DMS79 treated with DMSO at 0.1 percent for 48 hours (cell line): ENCODE measurements at places on chromosomes 1 and 21.

DNA sequence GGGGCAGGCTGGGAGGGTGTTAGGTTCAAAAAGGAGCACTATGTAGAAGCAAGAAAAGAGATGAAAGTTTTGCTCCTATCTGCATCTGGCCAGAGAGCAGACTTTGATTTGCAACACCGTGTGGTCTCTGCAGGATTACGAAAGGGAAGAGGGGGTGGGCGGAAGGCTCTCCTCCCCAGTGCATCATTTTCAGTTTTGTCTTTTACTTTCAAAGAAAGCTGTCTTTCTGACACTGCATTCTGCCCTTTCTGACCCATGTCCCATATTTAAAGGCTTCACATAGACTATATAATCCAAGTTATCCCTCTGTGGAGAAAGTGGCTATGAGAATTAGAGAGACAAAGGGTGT lies 126.5 kb downstream of the RHOU start:
- no peak for DNase-seq

DNA sequence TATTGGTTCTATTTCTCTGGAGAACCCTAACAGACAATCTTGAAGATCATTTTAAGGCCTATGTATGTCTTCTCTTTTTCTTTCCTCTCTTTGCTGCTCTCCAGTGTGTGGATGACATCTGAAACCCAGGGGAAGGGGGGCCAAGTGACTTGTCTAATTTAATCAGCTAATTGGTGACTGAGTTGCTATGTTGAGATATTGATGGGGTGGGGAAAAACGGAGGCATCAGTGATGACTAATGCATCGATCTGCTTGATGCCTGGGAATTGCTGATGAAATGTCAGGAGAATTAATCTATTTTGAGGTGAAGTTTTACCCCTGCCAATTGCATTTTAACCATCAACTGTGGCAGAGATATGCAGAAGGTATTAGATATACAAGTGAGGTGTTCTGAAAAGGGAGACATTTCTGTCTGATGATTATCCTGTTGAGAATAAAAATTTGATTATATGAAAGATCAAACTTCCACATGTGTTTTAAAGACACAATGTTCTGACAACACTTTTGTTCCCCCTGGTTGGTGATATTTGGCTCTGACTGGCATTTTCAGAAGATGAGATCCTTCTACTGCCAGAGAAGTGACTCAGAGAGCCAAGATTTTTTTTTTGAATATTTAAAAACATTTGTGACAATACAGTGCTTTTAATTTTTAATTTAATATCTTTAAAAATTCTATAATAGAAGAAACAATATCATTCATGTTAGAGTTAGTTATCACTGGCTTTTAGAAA lies 18.7 kb upstream of the PTGFR start:
- DNase-seq, result no peak

DNA sequence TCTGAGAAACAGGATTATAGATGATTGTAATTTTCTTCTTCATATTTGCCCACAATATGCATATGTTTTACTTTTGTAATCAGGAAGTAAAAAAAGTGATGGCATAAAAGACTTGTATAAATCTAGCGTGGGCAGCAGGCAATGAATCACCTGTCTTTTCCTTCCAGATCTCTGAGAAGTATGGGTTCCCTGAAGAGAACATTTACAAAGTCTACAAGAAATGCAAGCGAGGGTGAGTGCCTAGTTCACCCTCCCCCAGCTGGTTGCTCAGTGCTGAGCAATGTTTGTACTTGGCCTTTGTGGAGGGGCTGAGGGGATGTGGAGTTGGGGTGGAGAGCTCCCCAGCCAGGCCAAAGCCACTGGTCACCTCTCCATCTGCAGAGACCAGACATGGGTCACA lies 30.7 kb downstream of the GRHL3 start:
- DNase-seq, result no peak

DNA sequence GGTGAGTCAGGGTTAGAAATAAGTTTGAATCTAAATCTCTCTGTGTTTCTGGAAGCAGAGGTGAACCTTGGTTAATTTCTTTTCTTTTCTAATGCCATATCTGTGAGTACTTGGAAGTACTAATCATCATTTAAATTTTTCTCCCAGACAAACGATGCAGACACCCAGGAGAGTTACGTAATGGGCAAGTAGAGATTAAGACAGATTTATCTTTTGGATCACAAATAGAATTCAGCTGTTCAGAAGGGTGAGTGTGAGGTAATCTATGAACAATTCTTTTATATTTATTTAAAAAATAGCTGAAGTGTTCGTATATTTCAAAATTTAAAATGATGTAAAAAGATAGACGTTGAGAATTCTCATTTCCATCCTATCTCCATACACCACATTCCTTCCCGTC lies 11.2 kb downstream of the C4BPA start:
- DNase-seq, result no peak

DNA sequence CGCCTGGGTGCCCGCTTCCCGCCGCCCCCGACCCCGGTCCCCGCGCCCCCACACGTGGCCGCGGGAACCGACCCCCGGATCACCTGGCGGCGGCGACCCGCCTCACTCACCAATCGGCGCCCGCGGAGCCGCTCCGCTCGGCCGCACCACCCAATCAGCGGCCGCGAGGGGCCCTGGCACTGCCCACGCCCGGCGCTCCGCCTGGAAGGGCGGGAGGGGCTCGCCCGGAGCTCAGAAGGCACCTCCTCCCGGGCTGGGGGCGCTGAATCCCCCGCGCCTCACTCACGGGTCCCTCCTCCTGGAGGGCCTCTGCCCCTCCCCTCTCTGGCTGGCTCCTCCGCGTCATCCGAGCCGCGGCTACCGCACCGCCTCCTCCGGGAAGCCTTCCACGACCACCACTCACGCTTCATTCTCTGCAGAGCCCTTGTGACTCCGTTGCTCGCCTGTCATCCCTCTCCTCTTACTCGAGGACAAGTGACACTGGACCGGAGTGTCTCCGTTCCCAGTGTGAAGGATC lies 374 bp downstream of the SH2D5 start:
- DNase-seq, result peak; percentile 49

DNA sequence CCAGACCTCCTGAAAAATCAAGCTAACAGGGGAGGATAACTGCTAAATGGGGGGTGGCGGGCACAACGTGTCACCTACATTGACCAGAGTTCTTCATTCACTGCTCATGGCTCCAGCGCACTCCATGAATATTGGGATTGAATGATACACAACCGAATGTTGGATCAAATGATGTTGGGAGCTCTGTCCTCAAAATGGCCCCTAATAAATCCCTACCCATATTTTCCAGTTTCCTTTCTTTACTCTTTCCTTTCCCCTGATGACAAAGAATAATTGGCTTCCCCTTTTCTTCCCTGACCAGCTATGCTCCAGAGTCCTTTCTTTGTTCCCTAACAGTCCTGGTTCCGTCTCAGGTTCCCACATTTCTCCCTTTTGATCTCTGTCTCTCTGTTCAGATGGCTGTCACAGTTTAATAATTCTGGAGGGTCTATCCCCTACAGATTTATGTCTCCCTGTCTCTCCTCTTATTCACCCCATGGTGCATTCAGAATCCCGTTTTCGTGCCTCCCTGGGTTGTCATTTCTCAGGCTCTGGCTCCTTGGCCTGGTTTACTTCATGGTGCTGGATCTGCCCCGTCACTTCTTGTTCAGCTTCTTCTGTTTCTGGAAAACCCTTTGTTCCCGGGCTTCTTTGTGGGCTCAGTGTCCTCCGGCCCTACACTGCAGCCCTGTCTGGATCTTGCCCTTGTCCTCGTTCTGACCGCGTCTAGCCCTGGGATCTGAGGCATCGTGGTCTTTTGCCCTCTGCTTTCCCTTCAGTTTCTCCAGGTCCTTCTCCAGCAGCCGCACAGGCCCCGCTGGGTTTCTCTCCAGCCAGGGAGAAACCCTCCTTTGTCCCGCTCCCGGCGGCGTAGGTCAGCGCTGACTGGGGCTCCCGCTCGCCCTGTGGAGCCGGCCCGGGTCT lies 78.3 kb downstream of the NDUFS5 start:
- DNase-seq, result no peak

GRCh38 chr1:943545-944340 lies 15.3 kb downstream of the NOC2L start:
- no peak for DNase-seq

GRCh38 chr1:10761503-10762152 lies 34.8 kb downstream of the CASZ1 start:
- DNase-seq, result no peak

DNA sequence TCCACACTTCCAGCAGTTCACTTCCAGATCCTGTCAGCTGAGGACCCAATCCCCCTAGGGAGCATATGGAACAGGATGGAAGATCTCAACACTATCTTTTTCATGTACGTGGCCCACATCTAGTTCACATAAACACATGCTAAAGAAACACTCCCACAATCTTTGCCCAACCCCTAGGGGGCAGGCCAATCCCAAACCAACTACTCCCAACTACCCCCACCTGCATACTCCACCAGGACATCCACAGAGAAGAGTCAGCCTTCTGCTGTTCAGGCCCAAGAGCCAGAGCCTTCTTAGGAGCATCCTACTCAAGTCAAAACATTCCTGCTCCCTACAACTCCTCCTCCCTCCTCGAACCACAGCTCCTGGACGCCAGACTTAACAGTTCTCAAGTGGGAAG lies 5.6 kb upstream of the SLC5A9 start:
- no peak for DNase-seq

DNA sequence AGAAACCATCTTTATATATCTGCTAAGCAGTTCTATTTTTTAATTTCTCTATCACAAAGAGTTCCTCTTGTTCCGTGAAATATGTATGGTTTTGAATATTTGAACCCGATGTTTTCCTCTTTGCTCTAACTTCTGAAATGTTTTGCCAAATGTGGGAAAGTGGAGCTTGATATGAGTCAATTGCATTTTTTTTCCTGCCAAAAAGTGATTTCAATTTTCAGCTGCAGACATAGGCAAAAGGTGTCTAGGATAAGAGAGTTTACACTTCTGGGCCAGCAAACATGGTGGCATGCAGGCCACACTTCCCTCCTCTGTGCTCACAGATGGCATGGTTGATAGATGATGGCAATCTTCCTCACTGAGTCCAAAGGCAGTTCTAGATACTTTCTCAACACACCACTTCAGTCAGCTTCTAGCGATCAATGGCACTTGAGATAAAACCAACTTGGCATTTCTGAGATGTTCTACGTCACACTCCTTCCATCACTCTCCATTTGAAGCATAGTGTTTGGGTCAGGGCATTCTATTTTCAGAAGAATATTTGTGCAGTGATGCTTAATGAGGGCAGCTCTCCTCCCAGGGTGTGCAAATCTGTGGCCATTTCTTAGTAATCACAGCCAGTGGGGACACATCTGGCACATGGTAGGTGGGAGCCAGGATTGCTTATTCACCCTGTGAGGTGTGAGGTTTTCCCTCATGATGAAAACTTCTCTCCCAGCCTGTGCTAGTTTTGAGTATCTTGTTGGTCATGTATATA lies 54.4 kb upstream of the SCAF4 start:
- DNase-seq, result no peak

GRCh38 chr1:6634371-6635052 lies 9.8 kb downstream of the THAP3 start:
- no peak for DNase-seq

- DNase-seq, result no peak
These were observed 52.1 kb downstream of the SYDE2 start for GRCh38 chr1:85148524-85149250.

- no peak for DNase-seq
These were observed 444 bp upstream of the AGTRAP start for GRCh38 chr1:11735531-11735853.

DNA sequence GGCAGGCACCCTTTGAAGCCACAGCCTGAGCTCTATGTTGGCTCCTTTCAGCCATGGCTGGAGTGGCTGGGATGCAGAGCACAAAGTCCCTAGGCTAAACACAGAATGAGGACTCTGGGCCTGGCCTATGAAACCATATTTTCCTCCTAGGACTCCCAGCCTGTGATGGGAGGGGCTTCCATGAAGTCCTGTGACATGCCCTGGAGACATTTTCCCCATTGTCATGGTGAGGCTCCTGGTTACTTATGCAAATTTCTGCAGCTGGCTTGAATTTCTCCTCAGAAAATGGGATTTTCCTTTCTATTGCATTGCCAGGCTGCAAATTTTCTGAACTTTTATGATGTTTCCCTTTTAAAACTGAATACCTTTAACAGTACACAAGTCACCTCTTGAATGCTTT lies 61.3 kb downstream of the VCAM1 start:
- DNase-seq, result no peak
